Retinal pigment epithelial cell (primary cell): ENCODE measurements at places on chromosomes 13 and 19.

GRCh38 chr13:75404726-75405125 lies 77.2 kb downstream of the TBC1D4 start:
- DNase-seq, result no peak

- DNase-seq, result no peak
These were observed 112.9 kb upstream of the CACNA1A start for GRCh38 chr19:13619203-13619632.

GRCh38 chr19:28744014-28744413 lies 468.9 kb downstream of the UQCRFS1 start:
- DNase-seq, result no peak

DNA sequence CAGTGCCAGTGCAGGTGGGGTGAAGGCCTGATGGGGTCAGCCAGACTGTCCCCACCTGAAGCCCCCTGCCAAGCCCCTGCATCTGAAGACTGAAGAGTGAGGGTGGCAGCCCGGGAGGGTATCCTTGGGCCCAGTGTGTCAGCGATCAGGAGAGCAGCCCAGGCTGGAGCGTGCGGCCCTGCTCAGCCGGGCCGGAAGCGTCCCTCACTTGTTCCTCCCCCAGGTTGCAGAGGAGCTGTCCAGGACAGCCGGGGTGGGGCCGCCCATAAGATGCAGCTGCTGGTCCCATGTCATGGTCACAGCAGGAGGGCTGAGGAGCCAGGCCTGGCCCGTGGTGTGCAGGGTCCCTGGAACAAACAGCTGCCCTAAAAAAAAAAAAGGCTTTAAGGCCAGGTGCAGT lies 55.4 kb downstream of the KDM4B start:
- no peak for DNase-seq

- no peak for DNase-seq
These were observed 34.1 kb upstream of the POMP start for GRCh38 chr13:28624707-28625432.

DNA sequence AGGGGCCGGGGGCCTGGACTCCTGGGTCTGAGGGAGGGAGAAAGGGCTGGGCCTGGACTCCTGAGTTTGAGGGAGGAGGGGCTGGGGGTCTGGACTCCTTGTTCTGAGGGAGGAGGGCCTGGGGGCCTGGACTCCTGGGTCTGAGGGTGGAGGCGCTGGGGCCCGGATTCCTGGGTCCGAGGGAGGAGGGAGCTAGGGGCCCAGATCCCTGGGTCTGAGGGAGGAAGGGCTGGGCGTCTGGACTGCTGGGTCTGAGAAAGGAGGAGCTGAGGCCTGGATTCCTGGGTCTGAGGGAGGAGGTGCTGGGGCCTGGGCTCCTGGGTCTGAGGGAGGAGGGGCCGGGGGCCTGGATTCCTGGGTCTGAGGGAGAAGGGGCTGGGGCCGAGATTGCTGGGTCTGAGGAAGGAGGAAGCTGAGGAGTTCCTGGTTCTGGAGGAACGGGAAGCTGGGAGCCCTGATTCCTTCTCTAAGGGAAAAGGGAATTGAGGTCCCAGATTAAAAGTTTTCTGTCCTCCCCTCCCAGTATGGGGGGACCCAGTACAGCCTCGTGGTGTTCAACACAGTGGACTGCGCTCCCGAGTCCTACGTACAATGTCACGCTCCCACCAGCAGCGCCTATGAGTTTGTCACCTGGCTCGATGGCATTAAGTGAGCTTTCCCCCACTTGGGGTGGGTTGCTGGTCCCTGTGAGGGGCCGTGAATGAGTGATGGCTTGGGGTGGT lies 721 bp downstream of the MED25 start:
- DNase-seq, result no peak

DNA sequence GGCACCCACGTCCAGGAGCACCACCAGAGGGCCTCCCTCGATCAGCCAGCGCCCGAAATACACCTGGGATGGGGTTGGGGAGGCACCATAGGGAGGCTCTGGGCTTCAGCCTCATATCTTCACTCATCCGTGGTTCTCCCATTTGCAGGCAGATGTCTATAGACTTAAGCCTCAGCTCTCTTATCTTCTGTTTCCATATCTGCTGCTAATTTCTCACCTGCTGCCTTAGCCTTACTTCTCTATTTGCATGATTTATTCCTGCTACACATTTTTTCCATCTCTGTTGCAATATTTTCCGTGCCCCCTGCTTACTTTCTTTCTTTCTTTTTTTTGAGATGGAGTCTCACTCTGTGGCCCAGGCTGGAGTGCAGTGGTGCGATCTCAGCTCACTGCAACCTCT lies 5.8 kb downstream of the GYS1 start:
- no peak for DNase-seq

GRCh38 chr13:45482571-45483173 lies 17.9 kb downstream of the COG3 start:
- DNase-seq, result no peak

- no peak for DNase-seq
These were observed 72.5 kb downstream of the EDNRB start for GRCh38 chr13:77846173-77846572.

DNA sequence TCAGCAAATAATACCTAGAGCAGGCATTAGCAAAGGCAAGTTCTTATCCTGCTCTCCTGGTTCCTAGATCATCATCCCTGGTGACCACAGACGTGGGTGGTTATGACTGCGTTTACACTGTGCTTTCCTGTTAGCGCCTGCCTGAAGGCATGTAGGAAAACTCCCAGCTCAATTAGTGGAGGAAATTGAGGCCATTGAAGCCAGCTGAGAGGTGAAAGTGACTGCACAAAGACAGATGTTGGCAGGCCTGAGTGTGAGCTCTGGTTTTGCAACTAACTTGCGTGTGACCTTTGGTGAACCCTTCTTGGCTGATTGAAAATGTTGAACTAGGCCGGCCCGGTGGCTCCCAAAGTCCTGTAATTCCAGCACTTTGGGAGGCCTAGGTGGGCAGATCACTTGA lies 17.5 kb upstream of the NWD1 start:
- no peak for DNase-seq

- no peak for DNase-seq
These were observed 1610.1 kb upstream of the PCDH20 start for GRCh38 chr13:63025741-63026140.

- DNase-seq, result no peak
These were observed 31.8 kb downstream of the CACNG6 start for GRCh38 chr19:54023191-54023590.

DNA sequence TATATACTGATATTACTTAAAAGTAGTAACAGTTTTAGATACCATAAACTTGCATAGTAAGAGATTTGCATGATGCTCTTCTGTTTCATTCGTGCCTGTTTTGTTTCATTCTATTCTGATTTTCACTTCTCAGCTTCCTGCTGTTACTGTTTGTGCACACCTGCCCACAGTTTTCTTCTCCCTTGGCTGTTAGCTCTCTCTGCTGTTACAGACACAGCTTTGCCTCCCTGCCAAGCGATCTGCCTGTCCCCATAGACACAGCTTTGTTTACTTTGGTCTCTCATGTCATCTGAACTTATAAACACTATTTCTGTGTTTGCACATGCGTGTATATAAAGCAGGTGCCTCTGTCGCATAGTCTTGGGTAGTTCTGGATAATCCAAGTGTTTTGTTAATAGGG lies 21.4 kb upstream of the UPF3A start:
- no peak for DNase-seq

GRCh38 chr13:30870049-30870884 lies 35.8 kb upstream of the MEDAG start:
- DNase-seq, result no peak

DNA sequence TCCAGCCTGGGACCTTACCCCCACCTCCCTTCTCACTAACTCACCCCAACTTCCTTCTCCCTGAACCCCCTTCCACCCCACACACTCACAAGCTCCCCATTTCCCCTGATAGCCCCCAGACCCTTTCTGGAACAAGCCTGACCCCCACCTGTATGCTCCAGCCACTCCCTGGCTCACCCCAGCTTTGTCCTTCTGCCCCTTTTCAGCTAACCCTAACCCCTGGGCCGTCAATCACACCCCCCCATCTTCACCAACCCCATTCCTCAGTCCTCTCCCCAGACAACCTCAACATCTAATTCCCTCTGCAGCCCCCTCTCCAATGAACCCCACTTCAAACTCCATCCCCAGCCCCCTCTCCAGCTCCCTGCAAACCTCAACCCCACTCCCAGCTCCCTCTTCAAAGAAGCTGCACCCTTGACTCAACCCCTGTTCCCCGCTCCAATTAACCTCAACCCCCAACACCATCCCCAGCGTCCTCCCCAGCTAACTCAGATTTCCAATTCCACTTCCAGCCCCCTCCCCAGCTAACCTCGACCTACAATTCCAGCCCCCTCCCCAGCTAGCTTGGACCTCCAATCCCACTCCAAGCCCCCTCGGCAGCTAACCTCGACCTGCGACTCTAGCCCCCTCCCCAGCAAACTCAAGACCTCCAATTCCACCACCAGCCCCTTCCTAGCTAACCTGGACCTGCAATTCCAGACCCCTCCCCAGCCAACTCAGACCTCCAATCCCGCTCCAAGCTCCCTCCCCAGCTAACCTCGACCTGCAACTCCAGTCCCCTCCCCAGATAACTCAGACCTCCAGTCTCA lies 929 bp downstream of the GNG7 start:
- DNase-seq, result no peak

DNA sequence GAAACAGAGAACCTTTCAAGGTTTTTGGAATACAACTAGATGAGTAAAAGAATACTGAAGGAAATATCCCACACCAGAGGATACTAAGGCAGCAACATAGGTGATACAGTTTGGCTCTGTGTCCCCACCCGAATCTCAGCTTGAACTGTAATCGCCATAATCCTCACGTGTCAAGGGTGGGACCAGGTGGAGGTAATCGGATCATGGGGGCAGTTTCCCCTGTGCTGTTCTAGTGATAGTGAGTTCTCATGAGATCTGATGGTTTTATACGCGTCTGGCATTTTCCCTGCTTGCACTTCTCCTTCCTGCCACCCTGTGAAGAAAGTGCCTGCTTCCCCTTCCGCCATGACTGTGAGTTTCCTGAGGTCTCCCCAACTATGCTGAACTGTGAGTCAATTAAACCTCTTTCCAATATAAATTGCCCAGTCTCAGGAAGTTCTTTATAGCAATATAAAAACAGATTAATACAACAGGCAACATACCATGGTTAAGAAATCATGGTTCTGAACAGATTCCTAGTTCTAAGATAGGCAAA lies 97.0 kb downstream of the ABCC4 start:
- DNase-seq, result no peak
